Cardiac septum (tissue), 1 donor: ENCODE measurements at places on chromosomes 4 and X.

DNA sequence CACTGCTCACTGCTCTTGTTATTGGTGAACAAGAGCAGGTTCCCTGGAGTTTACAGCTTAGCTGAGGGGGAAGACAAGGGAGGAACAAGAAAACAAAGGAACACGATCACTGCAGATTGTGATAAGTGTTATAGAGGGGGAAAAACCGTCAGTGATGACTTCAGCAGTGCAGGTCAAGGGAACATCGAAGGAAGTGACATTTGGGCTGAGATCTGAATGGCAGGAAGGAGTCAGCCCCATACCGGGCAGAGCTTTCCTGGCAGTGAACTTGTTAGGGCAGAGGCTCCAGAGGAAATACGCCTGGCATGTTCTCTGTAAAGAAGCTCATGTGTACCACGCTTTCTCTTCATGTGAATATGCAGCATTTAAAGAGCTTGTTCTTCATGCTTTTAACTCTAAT is 78.1 kb downstream of the LDB2 start:
- DNase-seq = no peak

DNA sequence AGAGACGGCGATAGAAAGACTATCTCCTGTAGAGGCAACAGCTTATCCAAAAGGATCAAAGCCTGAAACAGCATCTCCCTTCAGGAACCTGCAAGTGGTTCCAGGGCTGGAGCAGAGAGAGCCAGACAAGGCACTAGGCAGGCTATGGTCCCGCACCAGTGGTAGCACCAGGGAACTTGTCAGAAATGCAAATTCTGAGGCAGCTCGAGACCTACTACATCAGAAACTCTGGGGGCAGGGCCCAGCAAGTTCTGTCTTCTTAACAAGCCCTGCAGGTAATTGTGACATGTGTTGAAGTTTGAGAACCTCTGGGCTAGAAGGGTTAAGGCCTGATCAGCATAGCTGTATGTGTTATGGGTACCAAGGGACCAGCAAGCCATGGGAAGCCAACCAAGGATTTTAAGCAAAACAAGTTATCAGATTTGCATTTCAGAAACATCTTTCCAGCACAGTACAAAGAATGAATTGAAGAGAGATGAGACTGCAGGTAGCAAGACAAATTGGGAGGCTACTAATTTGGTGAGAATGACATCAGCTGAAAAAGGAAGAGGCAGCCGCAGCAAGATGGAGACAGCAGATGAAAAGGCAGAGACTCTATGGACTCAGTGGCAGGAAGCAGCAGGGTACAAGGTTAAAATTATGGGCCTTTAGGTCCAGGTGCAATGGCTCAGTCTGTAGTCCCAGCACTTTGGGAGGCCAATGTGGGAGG is 139.7 kb downstream of the TSPAN5 start:
- no peak for DNase-seq

DNA sequence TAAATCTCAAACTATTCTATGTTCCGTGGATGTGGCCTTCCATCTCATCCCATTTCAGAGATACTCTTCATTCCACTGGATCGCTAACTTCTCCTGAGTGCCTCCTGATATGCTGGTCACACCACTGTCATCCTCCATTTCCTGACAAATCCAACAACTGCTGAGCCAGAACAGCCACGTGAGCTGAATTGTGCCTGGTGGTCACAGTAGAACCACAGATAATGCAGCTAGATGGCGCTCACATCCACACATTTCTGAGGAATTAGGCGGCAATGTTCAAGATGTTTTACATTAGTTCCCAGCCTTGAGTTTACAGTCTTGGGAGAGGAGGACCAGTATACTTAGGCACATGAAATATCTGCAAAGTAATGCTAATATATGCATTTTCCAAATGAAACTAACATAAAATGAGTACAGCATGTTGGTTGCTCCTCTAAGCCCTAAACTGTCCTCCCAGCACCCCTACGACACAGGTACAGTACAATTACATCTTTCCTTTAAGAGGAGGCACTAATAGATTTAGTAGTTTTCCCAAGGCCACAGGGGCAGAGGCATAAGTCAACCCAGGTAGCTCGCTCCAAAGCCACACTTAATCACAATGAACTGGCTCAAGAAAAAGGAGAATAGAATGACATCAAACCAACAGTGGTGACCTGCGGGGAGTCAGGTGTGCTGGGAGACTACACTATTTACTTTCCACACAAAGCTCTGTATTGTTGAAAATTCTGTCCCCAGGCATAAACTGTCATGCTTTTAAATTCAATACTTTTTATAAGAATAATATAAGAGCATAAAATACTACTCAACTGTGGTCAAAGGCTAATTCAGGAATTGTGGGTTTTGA is 134.2 kb downstream of the CHIC2 start:
- peak; percentile 82 for DNase-seq

DNA sequence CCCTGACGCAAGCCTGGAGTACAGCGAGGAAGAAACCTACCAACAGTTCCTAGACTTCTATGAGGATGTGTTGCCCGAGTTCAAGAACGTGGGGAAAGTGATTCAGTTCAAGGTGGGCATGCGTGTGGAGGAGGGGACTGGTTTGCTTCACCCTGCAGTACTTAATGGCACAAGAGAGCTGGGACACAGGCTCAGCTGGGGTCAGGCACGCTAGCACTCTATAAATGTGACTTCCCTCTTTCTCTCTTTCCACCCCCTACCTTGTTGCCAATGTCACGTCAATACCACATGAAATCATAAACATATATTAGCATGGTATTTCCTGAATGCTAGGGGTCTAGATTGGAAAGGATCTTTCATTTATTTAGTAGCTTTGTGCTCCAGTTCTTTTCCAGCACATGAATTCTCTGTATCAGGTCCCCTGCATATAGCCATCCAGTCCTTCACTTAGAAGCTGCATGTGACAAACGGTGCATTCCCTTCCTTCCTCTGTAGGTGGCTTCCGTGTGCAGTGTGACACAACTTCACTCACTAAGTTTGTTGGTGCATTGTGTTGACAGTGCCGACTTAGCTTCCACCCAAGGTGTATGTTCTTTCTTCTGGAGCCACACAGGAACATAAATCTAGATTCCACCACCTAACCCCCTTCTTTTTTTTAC is 25.6 kb downstream of the ZRSR2 start:
- DNase-seq = no peak

GRCh38 chr4:93791570-93792195 is 36.9 kb upstream of the ATOH1 start:
- DNase-seq = no peak

- no peak for DNase-seq
Measured at GRCh38 chr4:118307643-118308042, 45.2 kb downstream of the PRSS12 start.

DNA sequence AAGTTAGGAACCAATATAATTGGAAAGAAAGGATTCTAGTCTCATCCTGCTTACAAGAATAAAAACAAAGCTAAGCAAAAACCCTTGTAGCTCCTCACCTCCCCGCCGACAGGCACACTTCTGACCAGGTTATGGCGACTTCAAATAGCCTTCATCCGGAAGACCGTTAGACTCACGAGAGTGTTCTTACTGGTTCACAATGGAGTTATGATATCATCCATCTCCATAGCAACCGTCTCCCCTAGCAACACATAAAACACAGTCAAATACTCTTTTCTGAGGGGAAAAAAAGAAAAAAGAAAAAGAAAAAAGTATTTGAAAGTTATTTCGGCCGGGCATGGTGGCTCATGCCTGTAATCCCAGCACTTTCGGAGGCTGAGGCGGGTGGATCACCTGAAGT is at the start of gene IL13RA2:
Gene IL13RA2, minus strand, starts transcription at position 162 of the 400 bp plus-strand sequence. CDS start 347 bp downstream, outside the sequence.
- no peak for DNase-seq

DNA sequence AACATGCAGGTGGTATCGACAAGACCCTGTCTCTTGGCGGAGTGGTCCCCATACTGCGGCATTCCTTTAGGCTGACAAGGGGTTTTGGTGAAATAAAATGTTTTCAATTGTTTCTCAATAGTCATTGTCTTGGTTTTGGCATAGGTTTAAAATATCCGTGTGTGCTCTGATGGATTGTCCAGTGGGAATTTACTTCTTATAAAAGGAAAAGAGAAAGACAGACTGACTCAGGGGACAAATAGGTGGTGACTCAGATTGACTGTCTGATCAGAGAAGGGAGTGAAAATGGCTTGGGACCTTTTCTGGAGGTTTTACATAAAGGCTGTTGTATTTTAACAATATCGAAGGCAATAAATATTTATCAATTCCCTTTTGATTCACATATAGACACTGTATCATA is 129.8 kb downstream of the SORBS2 start:
- DNase-seq = no peak

- DNase-seq = no peak
Measured at GRCh38 chr4:34417160-34417559, 1827.2 kb downstream of the ARAP2 start.

DNA sequence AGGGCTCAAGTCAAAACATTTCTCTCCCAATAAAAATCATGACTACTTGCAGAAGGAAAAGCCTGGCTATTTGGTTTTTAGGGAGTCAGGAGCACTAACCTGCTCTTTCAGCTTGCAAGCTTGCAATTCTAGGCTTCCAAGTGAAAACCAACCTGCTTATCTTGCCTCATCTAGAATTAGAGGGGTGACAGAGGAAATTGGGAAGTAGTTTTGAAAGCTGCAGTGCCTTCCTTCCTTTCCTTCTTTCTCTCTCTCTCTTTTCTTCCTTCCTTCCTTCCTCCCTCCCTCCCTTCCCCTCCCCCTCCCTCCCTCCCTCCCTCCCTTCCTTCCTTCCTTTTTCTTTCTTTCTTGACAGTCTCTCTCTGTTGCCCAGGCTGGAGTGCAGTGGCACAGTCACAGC is 417.5 kb downstream of the KCNIP4 start:
- no peak for DNase-seq

- DNase-seq = peak; percentile 65
Measured at GRCh38 chrX:150759568-150760416, 66.6 kb downstream of the MTMR1 start.

DNA sequence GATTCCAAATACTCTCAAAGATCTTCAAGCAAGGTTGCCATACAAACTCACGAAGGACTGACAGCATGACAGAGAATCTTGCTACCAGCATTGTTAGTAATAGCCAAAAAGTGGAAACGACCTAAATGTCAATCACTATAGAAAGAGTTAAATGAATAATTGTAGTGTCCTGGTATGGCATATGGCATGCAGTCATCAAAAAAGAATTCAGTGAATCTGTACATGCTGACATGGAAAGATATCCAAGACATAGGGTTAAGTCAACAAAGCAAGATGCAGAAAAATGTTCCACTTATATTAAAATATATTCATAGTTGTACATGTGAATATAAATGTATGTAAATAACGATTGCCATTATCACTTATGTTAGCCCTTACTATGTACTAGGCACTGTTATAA is 37.6 kb downstream of the SRPX2 start:
- no peak for DNase-seq

GRCh38 chr4:110472583-110473329 is 3.2 kb upstream of the ENPEP start:
- DNase-seq = no peak

GRCh38 chr4:94244829-94245185 is 37.1 kb downstream of the SMARCAD1 start:
- DNase-seq = no peak
